Psoas muscle (tissue), 8 donors: ENCODE measurements at places on chromosomes 7 and 10. TPM values are rescaled to one million over a fixed set of nuclear protein-coding genes. Genes with fewer than 3 reads are reported as not detected.

DNA sequence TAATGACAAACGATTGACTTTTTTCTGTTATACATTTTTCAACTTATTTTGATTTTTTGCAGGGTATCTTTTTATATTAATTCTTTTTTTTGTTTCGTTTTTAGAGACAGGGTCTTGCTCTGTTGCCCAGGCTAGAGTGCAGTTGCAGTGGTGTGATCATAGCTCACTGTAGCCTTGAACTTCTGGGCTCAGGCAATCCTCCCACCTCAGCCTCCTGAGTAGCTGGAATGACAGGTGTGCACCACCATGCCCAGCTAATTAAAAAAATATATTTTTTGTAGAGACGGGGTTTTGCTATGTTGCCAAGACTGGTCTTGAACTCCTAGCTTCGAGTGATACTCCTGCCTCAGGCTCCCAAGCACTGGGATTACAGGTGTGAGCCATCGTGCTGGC, 601.3 kb downstream of the PARD3 start:
- DNase-seq = no peak

DNA sequence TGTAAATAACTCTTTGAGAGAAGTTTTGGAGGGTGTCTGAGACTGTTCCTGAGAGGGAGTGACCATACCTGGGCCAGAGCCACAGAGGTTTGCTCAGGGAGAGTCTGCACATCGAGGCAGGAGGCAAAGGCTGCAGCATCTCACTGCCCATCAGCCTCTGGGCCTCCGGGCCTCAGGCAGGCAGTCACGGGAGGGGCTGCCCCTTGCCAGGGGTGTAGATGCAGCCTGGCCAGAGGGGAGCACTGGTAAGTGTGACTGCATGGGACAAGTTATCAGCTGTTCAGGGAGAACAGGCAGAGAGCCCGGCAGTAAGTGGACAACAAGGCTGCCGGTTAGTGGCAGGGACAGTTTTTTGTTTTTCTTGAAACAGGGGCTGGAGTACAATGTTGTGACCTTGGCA, 55.9 kb downstream of the ZNF467 start:
- no peak for DNase-seq

TMEM229A gene
- polyA plus RNA-seq = not detected

ADAM12 gene
- polyA plus RNA-seq = 0.01 TPM

GRCh38 chr10:28533571-28534304, 820 bp downstream of the WAC start:
- DNase-seq = peak; percentile 73

INHBA gene
- 0.09 TPM for polyA plus RNA-seq

GIMAP4 gene
- 13.6 TPM for polyA plus RNA-seq

DNA sequence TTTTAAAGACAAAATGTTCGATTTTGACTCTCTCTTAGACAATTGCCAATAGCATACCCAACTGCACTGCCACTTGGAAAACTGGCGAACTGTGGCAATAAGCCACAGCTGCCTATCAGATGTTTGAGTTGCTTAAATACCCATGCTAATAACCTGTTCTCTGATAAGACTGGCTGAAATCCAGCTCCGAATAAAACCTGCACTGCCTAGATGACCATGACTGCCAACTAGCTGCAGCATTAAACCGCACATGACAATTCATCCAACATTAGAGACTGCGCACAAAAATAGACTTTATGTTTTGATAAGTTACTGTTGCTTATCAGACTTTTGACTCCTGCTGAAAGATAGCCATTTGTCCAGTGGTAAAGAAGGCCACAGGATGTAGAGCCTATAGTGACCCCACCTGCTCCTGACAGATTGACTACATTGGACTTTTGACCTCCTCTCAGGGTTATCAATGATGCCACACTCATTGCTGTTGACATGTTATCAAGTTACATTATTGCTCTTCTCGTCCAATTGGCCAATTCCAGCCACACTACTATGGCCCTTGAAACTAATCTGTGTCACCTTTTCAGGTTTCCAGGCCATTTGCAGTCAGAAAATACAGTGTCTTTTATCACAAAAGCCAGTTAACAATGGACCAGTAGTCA, 299.0 kb downstream of the HGF start:
- DNase-seq = no peak

NKX1-2 gene
- polyA plus RNA-seq = not detected

DNA sequence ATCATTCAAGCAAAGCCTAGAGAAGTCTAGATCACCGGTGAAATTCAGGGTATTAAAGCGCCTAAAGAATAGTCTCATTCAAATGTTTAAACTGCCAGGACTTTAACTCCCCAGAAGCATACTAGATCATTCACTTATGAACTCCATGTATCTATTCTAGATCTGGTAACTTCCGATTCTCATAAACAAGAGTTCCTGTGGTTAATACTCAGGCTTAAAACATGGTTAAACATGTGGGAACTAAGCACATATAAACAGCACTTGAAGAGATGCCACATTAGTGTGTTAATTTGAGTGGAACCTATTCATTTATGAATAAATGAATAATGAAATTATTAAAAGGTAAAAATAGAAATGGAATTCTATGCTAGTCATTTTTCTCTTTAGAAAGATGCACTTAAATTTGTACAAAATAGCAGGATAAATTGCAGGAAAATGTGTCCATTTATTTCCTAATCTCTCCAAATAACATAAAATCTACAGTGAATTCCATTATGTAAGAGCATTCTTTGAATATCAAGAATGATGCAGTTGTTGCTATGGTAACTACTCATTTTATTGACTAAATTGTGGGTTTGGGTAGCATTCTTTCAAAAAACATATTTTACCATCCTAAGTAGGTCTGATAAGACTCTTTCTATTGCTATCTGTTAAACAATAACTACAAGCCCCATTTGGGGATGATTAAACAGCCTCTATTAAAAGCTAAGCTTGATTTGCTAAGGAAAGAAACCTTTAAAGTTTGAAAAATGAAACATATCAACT, 147.6 kb upstream of the TMEM168 start:
- DNase-seq = no peak
